ENCODE measurements at places on chromosomes 4 and X.

- DNase-seq = no peak
Observed at GRCh38 chrX:154517101-154517781, 1.2 kb upstream of the FAM3A start.

DNA sequence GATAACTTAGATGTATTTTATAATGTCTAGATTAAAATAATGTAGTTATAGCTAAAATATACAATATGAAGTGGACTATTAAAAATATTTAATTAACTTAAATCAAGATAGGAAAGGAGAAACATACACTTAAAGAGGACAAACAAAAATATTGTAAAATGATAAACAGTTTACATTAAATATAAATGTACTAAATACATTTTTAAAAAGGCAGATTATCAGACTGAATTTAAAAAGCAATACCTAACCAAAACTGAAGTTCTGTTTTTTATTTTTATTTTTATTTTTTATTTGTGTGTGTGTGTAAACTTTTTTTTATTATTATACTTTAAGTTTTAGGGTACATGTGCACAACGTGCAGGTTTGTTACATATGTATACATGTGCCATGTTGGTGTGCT lies 811.6 kb upstream of the INTU start:
- DNase-seq = no peak

DNA sequence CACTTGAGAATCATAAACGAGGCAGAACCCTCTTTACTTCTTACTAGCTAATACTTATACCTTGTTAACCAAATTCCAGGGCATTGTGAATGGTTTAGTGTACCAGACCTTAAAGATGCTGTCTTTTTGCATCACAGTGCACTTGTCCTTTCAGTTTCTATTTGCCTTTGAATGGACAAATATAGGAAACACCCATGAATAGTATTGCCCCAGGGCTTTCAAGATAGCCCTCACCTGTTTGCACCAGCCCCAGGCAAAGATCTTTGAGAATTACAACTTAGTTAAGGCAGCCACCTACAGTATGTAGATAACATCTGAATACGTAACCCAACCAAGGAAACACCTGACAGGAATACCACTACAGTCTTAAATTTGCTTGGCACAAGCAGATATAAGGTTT lies 60.8 kb upstream of the CT45A1 start:
- no peak for DNase-seq

- peak; percentile 4 for DNase-seq
Observed at GRCh38 chr4:3067473-3068001, 6.8 kb downstream of the HTT-AS start.

- no peak for DNase-seq
Observed at GRCh38 chr4:8664976-8665375, 72.4 kb downstream of the CPZ start.

- no peak for DNase-seq
Observed at GRCh38 chrX:151393514-151393913, 3.5 kb upstream of the VMA21 start.

GRCh38 chr4:115770046-115770543 lies 656.7 kb upstream of the NDST4 start:
- DNase-seq = peak; percentile 5

DNA sequence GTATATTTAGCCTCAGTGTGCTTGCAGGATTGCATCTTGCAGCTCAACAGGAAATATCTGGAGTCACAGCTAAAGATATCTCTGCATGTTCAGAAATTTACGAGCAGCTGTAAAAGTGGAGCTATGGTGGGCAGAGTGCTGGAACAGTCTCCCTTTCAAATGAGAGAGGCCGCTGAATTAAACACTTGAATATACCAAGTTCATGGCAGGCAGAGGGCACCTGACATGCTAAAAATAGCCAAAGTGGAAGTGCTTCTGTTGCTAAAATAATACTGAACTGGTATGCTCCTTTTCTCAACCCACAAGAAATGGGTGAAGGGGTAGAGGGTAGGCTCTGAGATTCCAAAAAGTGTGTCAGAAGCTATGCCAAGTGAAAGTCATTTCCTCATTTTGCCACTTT lies 98.1 kb downstream of the MGST2 start:
- peak; percentile 13 for DNase-seq

Measured in NCI-H2171 treated with DMSO at 0.1 percent for 48 hours (cell line).